CD14-positive monocyte (primary cell): ENCODE measurements at places on chromosomes 5 and 9. TPM values are rescaled to one million over a fixed set of nuclear protein-coding genes. Genes with fewer than 3 reads are reported as not detected.

DNA sequence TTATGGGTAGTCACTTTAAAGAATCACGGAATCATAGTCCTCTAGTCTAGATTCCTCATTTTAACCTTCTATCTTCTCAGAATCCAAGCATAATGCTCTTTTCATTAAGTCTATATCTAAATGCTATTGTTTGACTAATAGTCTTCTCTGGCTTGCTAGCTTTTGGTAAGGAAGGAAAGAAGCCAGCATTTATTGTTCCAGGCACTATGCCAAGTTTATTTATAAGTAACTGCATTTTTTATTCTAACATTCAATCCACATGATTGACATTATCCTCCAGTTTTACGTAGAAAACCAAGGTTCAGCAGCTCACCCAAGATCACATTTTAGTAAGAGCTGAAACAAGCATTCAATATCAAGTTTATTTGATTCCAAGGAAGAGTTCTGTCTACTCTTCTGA is 254.2 kb downstream of the SAXO1 start:
- no peaks in the 10 kb centered on the region for H3K36me3 ChIP-seq
- H3K4me1 ChIP-seq: no peaks in the 10 kb centered on the region
- no peaks in the 10 kb centered on the region for H3K27me3 ChIP-seq
- H3K27ac ChIP-seq: no peak overlapping the region
- no peak for DNase-seq

DNA sequence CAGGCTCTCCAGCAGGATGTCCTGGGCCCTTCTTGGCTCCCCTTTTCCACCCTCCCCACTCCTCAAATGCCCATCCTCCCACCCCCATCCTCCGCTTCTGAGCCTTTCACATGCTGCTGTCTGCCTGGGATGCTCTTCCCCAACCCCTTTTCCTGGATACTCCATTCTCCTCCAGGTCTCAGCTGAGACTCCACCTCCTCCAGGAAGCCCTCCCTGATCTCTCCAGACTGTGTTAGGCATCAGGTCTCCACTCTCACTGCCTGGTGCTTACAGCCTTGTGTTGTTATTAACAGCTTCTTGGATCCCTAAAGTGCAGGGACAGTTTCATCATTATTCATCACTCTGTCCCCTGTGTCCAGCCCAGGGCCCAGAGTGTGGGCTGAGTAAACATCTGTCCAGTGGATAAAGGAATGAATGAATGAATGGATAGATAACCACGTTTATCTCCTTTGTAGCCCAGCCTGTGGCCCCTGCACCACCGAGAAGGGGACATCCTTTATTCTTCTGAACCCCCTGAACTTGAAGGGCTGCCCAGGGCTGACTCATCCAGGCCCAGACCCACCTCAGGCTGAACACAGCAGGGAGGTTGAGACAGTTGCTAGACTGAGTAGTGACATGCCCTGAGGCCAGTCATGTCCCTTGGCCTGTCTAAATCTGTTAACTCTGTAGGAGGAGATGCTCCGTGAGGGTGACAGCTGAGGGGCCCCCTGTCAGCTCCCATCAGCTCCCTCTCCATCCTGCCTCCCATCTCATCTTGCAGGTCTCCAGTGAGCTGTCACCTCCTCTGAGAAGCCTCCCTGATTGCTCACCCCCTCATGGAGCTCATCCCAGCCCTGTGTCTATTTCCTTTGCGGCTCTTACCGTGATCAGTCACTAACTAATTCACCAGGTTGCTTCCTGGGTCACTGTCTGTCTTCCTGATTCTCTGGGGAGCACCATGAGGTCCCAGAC is 14.6 kb upstream of the LAMC3 start:
- no peaks in the 10 kb centered on the region for H3K36me3 ChIP-seq
- H3K4me3 ChIP-seq: no peak overlapping the region
- no peak overlapping the region for H3K27ac ChIP-seq
- H3K4me1 ChIP-seq: peaks cover 58% of the 10 kb centered on the region
- no peaks in the 10 kb centered on the region for H3K27me3 ChIP-seq

GRCh38 chr9:137490532-137491186 is 31.5 kb upstream of the NSMF start:
- H3K27me3 ChIP-seq: no peaks in the 10 kb centered on the region
- H3K4me3 ChIP-seq: no peak overlapping the region
- no peak for DNase-seq
- no peak overlapping the region for H3K27ac ChIP-seq
- peaks cover 14% of the 10 kb centered on the region for H3K4me1 ChIP-seq

Gene ACER2
- 0.17 TPM for polyA plus RNA-seq
